ENCODE measurements at places on chromosomes 7 and 10.

GRCh38 chr10:22230158-22230833 is 12.5 kb upstream of the EBLN1 start:
- peak; percentile 33 for DNase-seq

DNA sequence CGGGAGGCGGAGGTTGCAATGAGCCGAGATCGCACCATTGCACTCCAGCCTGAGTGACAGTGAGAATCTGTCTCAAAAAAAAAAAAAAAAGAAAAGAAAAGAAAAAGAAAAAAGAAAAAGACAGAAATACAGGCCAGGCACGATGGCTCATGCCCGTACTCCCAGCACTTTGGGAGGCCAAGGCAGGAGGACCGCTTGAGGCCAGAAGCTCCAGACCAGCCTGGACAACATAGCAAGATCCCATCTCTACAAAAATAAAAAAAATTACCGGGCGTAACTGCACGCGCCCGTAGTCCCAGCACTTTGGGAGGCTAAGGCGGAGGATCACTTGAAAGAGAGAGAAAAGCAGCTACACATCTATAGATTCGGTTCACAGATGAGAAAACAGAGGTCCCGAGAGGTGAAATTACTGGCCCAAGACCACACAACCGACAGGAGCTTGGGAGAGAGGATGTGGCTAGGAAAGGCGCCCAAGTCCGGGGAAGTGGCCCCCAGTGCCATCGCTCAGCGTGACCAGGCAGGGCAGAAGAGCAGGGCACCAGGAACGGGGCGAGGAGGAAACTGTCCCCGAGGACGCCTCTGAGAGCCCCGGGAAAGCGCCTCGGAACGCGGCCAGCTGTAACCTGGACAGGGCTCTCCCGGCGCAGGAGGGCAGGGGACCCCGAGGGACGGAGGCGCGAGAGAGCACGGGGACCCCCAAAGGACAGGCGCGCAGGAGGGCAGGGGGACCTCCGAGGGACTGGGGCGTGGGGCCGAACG is 612 bp downstream of the SNX8 start:
- no peak for DNase-seq

DNA sequence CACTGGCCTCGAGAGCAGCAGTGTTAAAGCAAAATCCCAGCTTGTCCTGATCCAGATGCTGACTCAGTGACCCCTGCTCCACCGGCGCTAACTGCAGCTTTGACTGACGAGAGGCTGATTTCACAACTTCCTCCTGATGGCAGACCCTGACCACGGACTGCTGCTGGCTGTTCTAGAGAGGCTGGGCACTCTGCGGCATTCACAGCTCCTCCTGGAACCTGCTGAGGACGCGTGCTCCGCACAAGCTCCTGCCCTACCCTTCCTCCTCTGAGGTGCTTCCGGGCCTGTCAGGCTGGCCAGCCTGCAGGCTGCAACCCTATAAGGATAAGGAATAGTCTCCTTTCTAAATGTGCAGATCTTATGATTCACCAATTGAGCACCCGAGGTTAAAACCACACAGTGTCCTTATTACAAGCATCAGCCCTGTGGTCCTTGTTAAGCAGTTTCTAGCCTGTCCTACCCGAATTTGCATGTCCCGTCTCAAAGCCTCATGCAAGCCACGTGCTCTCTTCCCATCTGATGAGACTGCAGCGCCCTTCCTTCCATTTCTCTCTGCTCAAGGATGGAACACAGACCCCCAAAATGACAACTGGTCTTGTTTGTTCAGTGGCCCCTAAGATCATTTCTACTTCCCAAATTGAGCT is 35.5 kb upstream of the NCAPG2 start:
- DNase-seq = no peak

- no peak for DNase-seq
Measured at GRCh38 chr7:156504687-156505545, 135.7 kb upstream of the RNF32 start.

DNA sequence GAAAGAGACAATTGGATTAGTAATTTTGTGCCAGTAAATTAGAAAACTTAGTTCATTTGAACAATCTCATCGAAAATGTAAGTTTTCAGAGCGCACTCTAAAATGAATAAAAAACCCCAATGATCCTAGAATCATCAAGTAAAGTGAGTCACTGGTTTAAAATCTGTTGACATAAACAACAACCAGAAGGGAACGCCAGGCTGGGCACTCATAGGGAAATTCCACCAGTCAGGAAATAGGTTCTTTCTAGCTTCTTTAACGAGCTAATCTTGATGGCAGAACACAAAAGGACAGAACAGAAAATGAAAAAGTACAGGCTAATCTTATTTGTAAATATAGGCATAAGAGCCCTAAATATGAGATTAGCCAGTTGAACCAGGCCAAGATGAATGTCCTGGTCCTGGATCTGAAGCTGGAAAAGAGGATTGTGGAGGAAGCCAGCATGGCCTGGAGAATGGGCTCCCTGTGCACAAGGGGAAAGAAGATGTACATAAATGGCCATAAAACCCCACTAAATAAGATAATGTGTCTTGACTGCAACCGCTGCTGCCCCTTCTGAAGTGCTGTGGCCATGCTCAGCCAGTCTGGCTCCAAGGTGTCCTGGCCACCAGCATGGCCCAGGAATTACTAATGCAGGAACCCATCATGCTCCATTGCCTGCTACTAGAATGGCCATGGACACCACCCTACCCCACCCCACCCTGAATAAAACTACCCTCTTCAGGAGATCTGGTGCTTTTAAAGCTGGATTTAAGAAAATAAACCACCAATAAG is 114.0 kb downstream of the WDFY4 start:
- no peak for DNase-seq

DNA sequence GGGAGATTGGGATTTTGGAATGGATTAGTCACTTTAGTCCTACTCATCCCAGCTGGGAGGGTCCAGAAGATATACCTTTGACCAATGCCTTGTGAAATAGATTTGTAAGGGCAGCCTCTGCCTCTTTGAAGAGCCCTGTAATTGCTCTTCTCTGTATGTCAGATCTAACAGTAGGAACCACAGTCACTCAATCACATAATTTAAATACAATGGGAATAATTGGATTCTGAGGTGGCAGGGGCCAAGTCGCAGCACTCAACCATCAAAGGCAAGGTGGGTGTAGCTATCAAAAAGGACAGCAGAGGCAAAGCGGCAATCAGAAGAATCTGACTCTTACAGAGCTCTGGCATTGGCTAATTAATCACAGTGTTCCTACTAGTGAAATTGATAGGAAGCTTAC is 650.9 kb upstream of the ANKRD30A start:
- no peak for DNase-seq

DNA sequence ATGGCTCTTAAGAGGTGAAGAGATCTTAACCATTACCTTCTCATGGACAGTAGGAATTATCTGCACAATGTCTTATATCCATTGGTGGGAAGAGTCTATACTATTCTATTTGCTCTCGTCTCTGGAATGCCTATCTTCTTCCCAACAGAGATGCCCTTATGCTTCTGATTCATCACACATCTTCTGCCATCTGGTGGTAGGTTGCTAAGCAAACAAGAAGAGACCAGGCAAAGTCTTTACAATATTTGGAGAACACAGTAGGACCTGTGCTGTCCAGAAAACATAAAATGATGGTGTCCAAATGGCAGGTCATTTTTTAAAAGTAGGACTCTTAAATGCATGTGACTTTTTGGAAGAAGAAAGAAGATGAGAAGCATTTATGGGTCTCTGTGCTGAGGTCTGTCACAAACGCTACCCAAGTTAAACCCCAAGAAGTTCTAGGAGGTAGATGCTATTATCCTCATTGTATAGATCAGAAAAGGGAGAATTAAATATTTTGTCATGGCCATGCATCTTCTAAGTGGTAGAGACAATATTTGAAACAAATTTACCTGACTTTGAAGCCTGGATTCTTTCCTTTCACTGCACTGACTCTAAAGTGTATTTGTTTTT is 67.8 kb upstream of the NXPH1 start:
- DNase-seq = no peak

- DNase-seq = no peak
Measured at GRCh38 chr7:74579800-74580685, 77.5 kb upstream of the GTF2I start.

GRCh38 chr10:99233689-99234037 is 2.0 kb downstream of the HPSE2 start:
- no peak for DNase-seq

DNA sequence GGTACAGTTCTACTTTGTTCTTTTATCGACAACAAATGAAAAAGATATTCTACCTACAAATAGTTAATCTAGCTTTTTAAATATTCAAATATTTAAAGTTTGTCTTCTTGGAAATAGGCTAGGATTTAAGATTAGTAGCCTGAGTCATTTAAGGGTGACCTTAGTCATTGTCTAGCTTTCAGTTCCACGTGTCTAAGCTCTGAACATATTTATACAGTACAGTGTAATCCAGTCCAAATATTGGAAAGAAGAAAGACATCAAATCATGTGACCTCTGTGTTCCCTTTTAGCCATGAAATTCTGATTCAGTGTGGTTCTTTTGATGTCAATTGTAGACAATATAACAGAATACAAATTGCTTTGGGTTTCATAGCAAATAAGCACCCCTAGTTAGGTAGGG is 121.1 kb downstream of the MALRD1 start:
- DNase-seq = no peak

DNA sequence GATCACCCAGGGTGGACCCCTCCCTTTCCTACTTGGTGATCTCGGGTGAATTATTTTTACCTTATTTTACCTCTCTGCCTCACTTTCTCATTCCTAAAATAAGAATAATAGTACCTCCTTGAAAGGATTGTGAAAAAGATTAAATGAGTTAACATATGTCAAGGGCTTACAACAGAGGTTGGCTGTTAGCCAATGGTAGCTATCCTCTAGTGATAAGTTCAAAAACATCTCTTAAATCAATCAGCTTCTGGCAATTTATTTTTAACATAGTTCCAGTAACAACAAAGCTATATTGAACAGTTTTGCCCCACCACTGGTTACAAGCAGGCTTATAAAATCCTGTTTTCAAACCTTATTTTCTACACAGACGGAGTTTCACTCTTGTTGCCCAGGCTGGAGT is 45.4 kb downstream of the TMEM168 start:
- no peak for DNase-seq

- no peak for DNase-seq
Measured at GRCh38 chr7:15831606-15832005, 145.1 kb upstream of the MEOX2 start.

GRCh38 chr10:99534939-99535763 is 2.4 kb downstream of the NKX2-3 start:
- no peak for DNase-seq

DNA sequence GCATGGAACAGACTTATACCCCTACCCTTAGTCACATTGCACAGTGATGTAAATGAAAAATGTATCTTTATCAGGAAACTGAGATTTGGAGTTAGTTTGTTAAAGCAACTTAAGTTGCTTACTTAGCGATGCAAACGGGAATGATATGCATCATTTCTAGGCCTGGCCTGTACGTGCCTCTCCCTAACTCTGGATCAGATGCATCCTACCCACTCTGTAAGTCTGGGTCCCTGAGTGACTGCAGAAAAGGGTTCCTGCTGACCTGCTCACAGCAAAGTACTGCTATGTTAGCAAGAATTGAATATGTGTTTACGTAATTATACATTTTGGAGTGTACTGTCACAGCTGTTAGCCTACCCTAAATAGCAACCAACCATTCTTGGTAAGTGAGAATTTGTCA is 30.7 kb upstream of the PRTFDC1 start:
- no peak for DNase-seq

DNA sequence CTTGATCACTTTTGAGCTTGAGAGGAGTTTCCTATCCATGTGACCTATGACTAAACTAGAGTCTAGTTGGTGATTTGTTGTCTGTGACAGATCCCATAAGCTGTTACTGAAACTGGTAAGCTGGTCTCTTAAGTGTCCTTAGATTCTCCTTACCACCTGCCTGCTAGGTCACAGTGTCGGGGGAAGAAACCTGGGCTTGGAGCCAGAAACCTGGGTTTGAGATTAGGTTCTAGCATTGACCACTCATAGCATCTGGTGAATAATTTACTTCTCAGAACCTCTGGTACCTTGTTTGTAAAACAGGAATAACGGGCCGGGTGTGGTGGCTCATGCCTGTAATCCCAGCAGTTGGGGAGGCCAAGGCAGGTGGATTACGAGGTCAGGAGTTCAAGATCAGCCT is 21.8 kb upstream of the ITPRID1 start:
- no peak for DNase-seq

- no peak for DNase-seq
Measured at GRCh38 chr10:35212856-35213255, 86.2 kb downstream of the CREM start.

DNA sequence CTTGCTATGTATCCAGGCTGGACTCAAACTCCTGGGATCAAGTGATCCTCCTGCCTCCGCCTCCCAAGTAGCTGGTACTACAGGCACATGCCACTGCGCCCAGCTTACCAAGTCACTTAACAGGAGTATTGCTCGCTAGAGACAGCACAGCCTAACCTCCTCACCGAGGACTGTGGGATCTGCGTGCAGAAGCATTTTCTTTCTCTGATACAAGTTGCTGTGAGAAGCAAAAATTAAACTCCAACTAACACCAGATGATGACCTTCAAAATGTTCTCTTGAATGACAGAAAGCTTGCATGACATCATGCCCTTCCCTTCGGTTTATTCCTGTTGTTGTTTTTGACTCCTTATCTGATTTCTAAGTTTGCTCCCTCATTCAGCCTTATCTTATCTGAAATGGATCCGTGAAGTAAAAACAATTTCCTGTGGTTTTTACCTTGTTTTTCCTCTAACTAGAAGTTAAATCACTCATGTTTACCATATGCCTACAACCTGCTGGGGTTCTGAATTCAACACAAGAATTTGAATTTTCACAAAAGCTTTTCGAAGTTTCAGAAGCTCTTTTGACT is 94.4 kb upstream of the KIF5B start:
- DNase-seq = no peak

GRCh38 chr10:71641449-71641848 is 78.1 kb downstream of the C10orf105 start:
- DNase-seq = no peak

- no peak for DNase-seq
Measured at GRCh38 chr10:114663626-114664025, 5.6 kb upstream of the ABLIM1 start.

- DNase-seq = no peak
Measured at GRCh38 chr10:77011874-77012811, 625.5 kb downstream of the KCNMA1 start.

GRCh38 chr7:144019457-144019856 is 19.3 kb downstream of the OR6B1 start:
- DNase-seq = no peak

DNA sequence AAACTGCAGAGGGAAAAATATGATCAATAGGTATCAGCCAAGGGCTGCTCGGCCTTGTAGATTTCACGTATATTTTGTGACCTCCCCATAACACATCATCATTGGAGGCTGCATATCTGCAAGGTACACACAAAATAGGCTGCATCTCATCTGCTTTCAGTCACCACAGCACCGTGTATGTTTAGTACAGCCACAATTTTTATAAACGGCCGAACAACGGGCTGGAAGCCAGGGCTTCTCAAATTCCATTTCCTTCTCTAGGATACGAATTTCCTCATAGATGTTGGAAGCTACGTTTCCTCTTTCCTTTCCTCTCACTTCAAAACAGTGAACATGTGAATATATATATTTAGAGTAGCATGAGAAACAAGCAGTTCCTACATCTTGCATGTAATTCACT is 20.2 kb upstream of the FOXK1 start:
- no peak for DNase-seq
